ENCODE measurements at places on chromosomes 2 and 18.
A peak's percentile ranks its signal among the peaks of the same experiment; 100 is the strongest.

GRCh38 chr18:58222432-58223125, 178.6 kb downstream of the NEDD4L start:
- no peak for DNase-seq

GRCh38 chr18:47100212-47100831, 50.0 kb downstream of the HDHD2 start:
- DNase-seq, result peak; percentile 26

DNA sequence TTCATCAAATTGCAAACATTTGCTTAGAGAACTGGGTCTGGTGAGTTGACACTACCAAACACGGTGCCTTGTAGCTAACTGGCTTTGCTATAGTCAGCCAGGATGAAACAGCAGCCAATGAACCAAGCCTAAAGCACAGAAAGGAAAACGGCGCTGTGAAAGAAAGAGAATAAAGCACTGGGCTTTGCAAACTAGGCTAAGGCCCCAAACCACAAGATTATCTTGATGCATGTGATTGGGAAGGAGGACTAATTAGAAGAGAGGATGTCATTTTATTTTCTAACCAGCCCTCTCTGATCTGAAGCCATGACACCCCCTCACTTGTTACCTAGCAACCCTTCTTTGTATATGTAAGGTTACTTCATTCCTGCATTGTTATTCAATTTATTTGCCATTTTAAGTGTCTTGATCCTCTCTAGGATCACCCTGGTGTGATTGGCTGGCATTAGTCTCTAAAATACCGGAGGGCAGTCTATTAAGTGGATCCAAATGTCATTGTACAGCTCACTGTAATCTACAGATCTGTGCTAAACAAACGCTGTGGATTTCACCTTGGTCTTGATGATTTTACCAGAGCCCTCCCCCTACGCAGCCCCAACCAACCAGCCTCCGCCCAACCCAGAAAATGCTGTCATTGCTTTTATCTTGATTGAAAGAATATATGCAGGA, 395.4 kb upstream of the ACVR2A start:
- DNase-seq, result no peak

GRCh38 chr18:3450799-3451182, 819 bp downstream of the TGIF1 start:
- DNase-seq, result no peak

DNA sequence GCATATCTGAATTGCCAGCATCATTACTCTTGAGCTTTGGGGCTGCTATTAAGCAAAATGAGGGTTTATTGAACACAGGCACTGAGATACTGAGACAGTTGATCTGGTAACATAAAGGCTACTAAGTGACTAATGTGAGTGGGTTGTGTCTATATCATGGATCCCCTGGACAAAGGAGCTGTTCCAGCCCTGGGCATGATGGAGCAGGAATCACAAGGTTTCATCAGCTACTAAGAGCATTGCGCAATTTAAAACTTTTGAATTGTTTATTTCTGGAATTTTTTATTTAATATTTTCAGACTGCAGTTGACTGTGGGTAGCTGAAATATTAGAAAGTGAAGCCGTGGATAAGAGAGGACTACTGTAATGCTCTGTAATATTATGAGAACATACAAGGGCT, 73.5 kb downstream of the MGAT5 start:
- DNase-seq, result no peak
